ENCODE measurements at places on chromosomes 7 and 10.

DNA sequence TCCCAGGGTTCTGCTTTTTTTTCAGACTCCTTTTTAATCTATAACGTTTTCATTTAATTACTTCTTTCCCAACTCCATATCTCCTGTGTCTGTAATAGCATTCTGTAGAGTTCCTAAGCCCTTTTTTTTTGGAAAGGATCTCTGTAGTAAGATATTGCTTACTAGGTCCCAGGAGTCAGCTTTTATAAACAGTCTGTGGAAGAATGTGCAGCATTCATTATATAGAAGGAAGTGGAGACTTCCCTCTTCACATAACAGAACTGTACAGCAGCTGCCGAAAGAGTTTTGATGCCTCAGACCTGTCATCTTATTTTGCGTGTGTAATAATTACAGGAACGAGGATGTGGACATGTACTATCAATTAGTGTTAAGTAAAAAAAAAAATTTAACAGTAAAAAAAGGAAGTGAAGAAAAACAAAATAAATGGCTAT is 7.4 kb upstream of the STEAP4 start:
- DNase-seq = no peak

DNA sequence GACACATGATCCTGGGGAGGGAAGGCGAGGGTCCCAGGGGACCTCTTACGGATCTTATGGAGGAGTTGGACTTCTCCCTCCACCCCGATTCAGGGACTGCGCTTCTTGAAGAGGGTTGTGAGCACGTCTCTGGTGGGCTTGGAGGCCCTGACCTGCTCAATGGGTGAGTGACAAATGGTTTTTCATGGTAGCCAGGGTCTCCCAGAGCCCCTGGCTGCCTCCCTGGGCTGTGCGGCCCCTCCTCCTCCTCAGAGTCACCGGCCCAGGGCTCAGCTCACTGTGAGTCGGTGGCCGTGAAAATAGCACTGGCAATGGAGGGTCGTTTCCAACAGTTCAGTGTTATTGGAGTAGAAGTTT is 26.6 kb downstream of the INPP5A start:
- DNase-seq = no peak

- no peak for DNase-seq
These were observed 125.1 kb upstream of the NRP1 start for GRCh38 chr10:33459602-33460001.

DNA sequence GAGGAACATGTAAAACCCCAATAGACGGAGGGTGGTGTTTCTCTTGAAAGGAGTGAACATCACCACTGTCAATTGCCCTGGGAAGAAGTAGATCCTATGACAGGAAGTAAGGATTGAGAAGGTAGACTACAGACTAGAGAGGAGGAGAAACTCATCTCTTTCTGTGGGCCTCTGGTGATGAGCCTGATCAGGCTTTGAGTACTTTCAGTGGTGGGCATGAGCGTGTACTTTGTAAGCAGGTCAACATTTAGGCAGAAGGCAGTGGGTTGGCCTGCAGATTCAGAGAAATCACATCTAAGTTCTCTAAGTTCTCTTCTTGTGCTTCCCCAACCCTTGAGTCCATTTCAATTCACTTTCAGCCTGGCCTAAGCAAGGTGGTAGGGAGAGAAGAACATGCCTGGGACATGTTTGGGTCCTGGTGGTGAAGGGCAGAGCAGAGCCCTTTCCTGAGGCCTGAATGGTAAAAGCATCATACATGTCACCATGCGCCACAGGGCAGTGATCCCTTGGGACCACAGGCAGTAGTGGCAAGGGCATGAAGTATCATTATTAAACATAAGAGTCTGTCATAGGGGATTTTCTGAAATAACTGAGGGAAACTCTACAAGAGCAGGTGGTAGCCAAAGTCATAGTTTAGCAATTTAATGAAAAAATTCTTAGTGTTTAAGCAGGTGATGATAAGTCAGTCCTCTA is 56.4 kb upstream of the ANKRD1 start:
- DNase-seq = no peak

GRCh38 chr7:101395376-101395775 is 32.7 kb downstream of the COL26A1 start:
- DNase-seq = no peak

DNA sequence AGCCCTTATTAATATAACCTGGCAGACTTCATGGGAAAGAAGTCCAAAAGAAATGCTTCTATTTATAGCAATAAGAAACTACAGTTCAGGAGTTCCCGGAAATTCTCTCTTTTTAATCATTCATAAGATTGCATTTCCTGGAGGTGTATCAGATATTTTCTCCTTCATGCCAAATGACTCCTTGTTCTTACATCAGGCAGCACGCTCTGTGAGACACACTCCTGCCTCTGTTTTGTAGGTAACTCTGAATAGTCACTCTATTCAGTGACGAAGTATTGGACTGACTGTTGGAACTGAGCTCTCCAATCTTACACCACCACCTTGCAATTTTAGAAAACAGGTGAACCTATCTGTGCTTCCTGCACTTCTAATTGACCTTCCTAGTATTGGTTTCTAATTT is 78.7 kb upstream of the MSRB2 start:
- no peak for DNase-seq

- no peak for DNase-seq
These were observed 34.0 kb downstream of the MYO1G start for GRCh38 chr7:44944821-44945220.

DNA sequence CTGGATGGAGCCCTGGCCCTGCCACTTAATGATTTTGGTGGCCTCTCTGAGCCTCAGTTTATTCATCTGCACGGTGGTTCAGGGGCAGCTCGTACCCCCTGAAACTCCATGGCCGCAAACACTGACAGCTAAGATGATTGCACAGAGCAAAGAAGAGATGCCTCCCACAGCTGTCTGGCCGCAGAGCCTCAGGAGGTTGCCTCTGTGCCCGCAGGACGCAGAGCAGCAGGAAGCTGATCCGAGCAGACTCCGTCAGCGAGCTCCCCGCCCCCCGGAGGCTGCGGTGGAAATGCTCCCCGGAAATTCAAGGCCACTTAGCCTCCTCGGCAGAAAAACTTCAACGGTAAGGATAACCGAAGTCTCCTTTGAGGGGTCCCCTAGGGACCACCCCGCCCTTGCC is 30.2 kb upstream of the C10orf53 start:
- DNase-seq = no peak

GRCh38 chr10:11869219-11869618 is 46.1 kb downstream of the PROSER2 start:
- no peak for DNase-seq

DNA sequence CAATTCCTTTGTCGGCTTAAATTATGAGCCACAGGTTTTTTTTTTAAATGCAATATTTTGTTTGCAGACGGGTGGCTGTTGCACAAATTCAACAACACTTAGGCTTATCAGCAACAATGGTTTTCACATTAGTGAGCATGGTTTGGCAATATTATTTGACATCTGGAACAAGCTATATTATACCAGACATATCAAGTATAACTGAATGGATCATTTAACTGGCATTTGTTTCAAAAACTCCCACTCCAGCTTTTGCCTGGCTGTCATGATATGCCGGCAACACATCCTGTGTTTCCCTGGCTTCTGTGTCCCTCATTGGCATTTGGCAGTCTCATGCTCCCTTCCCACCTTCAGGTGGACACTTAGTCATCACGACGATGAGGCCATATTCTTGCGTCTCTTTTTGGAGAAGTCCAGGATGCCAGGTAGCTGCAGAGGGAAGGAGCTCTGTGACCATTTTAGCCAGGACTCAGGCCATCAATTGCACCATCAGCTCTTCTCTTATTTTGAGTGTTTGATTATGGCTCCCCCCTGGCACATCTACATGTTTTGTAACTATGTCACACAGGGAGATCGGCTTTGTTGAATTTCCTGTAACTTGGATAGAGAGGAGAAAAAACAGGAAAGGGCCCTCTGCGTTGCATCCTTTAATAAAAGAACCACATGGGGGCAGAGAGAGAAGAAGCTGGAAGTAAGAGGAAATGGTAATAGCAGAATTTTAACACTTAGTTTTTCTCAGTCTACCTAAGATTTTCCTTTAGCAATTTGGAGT is 413.9 kb downstream of the LRMDA start:
- DNase-seq = no peak
